Cortex of kidney (tissue), 1 donor: ENCODE measurements at places on chromosomes 1 and 21.

DNA sequence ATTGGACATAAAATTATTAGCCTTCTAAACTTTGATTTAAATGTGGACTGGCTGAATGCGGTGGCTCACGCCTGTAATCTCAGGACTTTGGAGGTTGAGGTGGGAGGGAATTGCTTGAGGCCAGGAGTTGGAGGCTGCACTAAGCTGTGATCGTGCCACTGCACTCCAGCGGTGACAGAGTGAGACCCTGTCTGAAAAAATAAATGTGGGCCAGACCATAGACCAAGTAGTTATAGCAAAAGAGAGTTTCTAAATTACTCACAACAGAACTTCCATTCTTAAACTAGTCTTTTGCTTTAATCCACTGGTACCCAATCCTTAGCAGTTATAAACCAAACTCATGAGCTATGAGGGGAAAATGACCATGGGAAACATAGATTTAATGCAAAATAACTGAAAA is 35.2 kb downstream of the RAP1A start:
- no peak for DNase-seq

- no peak for DNase-seq
Measured at GRCh38 chr1:198167436-198167934, 10.7 kb downstream of the NEK7 start.

GRCh38 chr21:18960306-18960705 is 556.7 kb upstream of the TMPRSS15 start:
- no peak for DNase-seq

- no peak for DNase-seq
Measured at GRCh38 chr1:113369040-113369439, 21.3 kb upstream of the MAGI3 start.

- DNase-seq, result no peak
Measured at GRCh38 chr1:54698346-54698745, 17.3 kb upstream of the TTC4 start.

GRCh38 chr21:31879241-31879650 is 6.4 kb downstream of the HUNK start:
- DNase-seq, result no peak

DNA sequence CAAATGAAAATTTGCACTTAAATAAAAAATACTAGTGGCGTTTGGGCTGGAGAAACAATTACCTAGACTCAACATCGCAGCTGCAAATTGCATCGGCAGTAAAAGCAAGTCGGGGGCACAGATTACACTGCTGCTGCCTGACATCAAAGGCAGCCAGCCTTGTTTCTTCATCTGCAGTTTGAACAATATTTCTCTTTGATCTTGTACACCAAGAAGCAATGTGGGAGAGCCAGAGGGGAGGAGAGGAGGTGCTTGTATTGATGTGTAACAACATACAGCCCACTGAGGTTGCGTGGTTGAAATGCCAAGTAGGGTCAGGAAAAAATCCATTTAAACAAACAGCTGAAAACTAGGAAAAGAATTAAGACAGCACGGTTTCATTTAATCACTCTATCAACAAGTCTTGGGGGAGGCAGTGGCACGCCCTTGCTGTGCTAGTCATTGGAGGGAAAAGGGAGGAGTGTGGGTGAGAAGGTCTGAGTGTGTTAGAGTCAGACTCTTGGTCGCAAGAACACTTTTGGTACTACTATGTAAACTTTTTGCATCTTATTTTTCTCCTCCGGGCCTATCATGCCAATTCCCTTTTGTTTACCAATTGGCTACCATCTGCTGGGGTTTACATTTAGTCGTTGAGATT is 456.5 kb downstream of the OMA1 start:
- DNase-seq, result no peak

- no peak for DNase-seq
Measured at GRCh38 chr1:63362578-63362977, 4.8 kb upstream of the ALG6 start.

DNA sequence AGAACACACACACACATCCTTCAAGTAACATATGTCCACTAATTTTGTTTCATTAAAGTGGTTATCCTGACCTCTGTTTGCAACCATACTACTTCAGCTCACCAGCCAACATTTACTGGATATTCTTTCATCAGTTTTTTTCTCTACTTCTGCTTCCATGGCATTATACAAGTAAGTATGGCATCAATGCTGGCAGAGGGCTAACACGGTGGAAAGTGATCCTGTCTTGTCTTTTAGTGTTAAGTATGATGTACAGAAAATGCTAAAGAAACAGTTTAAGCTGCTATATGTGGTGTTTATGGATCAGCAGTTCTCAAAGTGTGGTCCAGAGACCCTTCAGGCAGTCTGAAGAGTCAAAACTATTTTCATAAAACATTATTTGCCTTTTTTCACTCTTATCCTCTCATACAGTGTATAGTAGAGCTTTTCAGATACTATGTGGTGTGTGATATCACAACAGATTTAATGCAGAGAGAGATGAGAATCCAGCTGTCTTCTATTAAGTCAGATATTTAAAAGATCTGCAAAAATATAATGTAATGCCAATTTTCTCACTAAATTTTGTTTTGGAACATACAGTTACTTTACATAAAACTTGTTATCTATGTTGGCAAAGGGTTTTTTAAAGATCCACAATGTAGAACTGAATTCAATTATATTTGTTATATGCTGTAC is 46.6 kb downstream of the FOXJ3 start:
- no peak for DNase-seq

DNA sequence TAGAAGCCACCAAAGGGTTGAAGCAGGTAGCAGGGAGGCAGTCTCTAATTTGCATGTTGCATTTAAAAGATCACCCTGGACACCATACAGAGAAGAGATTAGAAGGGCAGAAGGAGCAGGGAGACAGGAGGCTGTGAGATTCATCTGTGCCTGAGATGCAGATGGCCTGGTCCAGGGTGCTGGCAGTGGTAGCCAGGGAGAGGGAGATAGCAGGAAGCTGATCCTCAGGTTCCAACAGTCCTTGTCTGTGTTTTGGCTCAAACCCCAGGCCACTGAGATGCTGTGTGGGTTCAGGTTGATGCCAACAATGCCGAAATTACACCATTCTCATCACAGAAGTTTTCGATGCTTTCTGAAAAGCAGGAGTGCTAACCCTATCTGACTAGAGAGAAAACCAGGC is 113.7 kb downstream of the KAZN start:
- no peak for DNase-seq

GRCh38 chr1:208218237-208219097 is 25.7 kb downstream of the PLXNA2 start:
- DNase-seq, result no peak

- no peak for DNase-seq
Measured at GRCh38 chr1:22959545-22960360, 12.9 kb downstream of the LACTBL1 start.

- DNase-seq, result no peak
Measured at GRCh38 chr1:247113733-247114271, 9.6 kb upstream of the ZNF669 start.

DNA sequence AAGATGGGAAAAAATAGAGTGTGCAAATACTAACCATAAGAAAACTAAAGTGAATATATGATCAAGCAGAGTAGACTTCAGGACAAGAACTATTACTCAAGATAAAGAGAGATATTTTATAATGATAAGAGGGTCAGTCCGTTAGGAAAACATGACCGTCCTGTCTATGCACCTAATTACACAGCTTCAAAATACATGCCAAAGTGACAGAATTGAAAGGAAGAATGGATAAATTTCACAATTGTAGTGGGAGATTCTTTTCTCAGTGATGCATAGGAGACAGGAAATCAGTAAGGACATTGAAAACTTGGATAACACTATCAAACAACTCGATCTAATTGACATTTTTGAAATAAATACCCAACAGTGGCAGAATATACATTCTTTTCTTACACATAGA is 489.0 kb downstream of the CAMTA1 start:
- DNase-seq, result no peak

GRCh38 chr1:31987135-31987619 is 26.5 kb upstream of the KHDRBS1 start:
- no peak for DNase-seq

- DNase-seq, result no peak
Measured at GRCh38 chr1:47416319-47417169, 459 bp downstream of the FOXE3 start.

DNA sequence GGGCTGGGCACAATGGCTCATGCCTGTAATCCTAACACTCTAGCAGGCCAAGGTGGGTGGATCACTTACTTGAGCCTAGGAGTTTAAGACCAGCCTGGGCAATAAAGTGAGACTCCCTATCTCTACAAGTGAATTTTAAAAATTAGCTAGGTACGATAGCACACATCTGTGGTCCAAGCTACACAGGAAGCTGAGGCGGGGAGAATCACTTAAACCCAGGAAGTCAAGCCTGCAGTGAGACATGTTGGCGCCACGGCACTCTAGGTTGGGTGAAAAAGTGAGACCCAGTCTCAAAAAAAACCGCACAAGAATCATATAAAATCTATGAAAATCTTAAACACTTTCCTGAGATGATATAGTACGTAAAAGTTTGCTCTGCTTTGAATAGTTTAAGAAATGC is 30.2 kb downstream of the DBT start:
- no peak for DNase-seq

- no peak for DNase-seq
Measured at GRCh38 chr21:37073417-37074196, 553 bp downstream of the TTC3 start.

GRCh38 chr1:147377263-147378246 is 135.1 kb downstream of the CHD1L start:
- no peak for DNase-seq

DNA sequence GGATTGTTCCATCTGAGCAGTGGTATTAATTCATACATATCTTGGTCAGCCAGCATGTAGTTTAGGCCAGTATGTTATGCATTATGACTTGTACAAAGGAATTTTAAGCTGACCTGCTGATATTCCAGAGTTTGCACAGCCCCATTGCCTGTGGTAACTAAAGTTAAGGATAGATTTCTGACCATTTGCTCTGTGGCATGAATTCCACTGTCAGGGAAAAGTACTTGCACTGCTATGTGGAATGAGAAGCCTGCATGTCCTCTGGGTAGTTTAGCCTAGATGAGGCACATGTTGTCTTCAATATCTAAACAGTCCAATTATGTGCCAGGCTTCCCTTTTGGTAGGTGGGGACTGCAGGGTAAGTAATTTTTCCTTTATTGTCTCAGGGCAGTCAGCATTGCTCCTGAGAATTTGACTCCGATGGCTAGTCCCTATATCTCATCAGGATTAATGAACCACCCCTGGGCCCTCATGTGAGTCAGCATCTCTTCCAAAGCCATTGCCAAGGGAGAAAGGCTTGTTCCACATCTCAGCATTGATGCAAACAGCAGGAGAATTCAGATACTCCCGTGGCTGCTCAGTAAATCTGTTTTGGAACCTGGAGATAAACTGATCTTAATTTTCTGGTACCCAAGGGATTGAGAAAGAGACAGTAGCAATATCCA is 30.2 kb downstream of the NEK7 start:
- no peak for DNase-seq

GRCh38 chr21:37367703-37368540 is 1.3 kb downstream of the DYRK1A start:
- no peak for DNase-seq

GRCh38 chr1:89171067-89171438 is 4.8 kb downstream of the GBP7 start:
- DNase-seq, result no peak

- DNase-seq, result no peak
Measured at GRCh38 chr1:215076322-215076721, 6.2 kb upstream of the KCNK2 start.

- no peak for DNase-seq
Measured at GRCh38 chr1:156153362-156153761, at the start of gene SEMA4A. Gene SEMA4A, plus strand, starts transcription at chr1:156153585. Its CDS starts 994 bp downstream, at chr1:156154579.

DNA sequence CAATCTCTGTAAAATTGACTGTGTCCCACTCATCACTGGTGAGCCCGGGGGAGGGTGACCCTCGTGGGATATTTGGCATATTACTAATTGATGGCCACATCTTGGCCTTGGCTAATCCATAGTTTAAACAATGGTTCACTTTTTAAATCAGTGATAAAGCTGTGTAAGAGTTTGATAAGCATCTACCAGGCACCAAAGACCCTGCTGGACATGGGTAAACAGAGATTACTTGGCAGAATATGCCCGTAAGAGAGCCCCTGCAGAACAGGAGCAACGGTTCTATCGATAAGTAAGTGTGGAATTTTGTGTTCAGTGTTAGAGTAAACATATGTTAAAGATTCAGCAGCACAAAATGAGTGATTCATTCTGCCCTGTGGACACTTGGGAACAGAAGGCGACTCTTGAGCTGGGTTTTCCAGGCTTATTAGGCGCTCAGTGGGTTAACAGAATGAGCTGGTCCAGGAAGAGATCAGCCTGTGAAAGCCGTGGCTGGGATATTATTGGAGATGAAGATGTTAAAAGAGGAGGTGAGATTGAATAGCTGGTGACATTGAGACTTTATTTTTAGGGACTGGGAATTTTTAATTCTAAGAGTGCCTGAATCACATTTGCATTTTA is 55.9 kb downstream of the CNST start:
- DNase-seq, result no peak

DNA sequence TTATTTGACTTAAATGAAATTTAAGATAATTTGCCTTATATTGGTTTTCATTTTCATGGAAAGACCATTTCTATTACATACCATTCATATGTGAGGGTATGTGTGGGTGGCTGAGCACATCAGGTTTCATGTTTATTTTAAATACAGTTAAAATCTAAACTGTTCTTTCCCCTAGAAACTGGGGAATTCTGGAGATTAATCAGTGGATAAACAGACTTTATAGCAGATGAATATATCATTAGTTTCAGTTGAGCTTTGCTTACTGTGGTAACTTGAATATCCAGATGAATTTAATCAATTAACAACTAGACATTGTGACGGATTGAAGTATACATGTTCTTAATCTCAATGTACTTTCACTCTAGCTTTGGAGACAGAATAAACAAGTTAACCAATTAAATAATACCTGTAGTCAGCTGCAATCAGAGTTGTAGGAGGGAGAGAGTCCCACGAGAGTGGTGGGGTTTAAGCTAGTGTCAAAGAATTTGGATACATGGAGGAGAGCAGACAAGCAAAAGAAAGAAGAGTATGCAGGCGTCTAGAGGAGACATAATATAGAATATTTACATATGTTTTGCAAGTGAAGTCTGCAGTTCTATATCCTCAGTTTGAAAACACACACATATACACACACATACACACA is 97.6 kb downstream of the PDE4B start:
- no peak for DNase-seq

GRCh38 chr1:36133484-36133883 is 8.5 kb upstream of the COL8A2 start:
- DNase-seq, result no peak
